Nucleus accumbens (tissue), 56 donors: ENCODE measurements at places on chromosomes 3 and 15.

GRCh38 chr3:133573054-133573628 is 345 bp upstream of the CDV3 start:
- no peak for DNase-seq

DNA sequence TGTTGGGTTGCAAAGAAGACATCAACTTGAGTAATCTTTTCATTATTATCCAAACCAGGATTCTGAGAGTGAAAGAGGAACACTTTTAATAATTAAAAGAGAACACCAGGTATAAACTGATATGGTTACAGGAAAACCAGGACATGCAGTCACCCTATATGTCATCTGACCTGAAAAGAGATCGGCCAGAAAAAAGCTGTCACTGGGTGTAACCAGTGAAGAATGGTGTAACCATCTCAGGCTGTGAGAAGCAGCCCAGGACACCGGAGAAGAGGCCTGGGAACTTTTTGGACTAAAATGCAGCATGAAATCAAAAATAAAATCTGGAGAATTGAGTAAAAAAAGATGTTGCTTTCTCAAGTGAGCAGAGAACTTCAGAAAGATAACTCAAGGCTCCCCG is 10.1 kb upstream of the CCDC80 start:
- DNase-seq: no peak

DNA sequence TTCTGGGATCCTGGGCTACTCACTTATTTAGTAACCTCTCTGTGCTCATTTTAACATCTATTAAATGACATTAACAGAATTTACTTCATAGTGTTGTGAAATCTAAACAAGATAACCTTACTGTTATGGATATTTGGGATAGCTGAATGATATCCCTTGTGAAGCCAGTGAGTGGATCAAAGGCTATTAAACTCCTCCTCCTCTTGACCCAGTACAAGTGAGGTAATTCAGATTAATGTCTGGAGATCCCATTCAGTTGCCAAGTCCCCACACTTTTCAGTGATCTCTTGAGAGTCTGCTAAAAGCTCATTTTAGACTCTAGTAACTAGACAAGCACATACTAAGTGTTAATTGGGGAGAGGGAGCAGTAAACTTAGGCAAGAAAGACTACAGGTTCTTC is 2.5 kb upstream of the ANKRD28 start:
- no peak for DNase-seq

- no peak for DNase-seq
These were observed 104.3 kb downstream of the CD47 start for GRCh38 chr3:107986505-107986904.

DNA sequence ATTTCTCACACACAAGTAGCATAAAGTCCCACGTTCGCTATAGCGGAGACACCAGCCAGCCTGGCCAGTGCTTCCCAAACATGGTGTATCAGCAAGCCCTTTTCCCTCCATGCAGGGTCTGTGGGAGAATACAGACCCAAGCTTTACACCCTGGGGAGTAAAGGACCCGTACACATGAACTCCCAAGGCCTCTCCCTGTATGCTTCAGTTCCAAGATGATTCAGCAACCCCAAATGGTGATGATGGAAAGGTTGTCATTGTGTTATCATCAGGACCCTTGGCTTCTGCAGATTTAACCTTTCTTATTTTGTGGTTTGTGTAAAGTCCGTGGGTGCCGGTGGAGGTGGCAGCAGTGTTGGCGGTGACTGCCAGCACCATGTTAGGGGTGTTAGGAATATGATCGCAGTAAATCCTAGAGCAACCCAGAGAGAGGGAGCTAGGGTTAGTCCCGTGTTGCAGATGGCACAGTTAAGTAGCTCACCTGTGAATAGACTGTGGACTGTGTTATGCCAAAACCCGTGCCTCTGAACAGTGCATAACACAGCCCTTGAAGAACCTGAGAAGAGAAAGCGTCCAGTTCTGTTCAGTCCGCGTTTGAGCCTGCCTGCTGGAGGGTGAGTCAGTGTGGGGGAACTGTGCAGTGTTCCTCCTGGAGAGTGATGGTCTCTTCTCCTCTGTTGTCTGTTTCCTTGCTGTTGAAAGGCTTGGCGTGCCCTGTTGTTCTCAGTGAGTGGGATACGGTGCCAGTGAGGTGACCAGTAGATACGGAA is 174.3 kb downstream of the APBA2 start:
- no peak for DNase-seq

- DNase-seq: no peak
These were observed 495.9 kb upstream of the GOLIM4 start for GRCh38 chr3:168591587-168591986.

DNA sequence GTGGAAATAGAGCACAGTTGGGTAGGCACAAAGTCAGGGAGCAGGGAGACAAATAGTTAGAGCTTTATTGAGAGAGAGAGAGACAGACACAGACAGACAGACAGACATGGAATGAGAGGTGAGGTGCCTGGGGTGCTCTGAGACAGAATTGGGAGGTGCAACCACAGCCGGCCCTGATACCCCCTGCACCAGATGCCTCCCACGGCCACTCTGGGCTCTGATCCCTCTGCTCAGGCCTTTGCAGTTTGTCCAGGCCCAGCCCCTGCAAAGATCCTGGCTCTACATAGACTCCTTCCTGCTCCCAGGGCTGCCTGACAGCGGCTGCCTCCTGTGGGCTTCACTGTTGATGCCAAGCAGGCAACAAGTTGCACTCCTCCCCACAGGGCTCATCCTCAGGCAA is 283.8 kb downstream of the GABRG3 start:
- DNase-seq: no peak

DNA sequence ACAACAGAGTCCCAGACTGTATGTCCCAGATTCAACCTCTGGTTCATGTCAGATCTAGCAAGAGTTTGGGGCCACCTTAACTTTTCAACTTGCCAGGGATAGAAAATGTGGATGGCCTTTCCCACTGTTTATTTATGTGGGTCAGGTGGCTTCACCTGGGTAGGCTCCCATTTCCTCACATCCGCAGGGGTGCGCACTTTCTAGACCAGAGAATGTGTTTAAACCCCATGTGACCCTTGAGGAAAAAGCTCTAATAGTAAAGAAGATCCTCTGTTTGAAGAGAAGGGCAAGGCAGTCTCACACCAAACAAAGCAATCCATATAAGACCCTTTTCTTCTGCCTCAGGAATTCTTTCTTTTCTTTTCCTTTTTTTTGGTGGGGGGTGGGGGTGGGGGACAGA is 167.2 kb upstream of the TSC22D2 start:
- DNase-seq: no peak

DNA sequence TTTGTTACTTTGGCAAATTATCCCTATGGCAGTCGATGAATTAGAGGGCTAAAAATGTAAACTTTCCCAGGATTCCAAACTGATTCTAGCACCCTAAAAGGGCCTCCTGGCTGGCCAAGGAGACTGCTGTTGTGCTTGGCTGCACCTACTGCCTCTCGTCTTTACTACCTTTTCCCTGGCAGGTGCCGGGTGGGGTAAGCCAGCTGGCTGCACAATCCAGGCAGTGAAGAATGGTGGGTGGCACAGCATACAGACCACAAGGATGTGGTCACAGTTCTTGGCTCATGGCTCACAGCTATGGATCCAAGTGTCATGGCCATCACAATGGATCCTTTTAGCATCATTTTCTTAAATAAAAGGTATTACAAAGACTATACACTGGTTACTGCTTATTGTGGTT is 20.7 kb upstream of the SLC25A26 start:
- DNase-seq: no peak

DNA sequence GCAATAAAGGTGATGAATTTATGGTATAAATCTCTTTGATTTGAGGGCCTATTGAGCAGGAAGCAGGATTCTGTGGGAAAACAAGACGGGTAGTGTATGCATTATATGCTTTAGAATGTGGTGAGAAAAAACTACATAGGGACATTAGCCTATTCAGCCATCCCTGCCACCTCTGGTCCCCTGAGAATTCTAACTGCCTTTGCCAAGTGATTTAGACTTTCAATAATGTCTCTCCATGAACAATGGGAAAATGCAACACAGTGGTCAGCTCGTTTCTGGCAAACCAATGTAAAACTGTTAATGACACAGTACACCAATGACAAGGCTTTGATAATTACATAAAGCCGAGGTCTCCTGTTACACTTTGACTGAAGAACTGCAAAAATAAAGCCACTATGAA is 314.7 kb upstream of the CNTN4 start:
- DNase-seq: no peak

DNA sequence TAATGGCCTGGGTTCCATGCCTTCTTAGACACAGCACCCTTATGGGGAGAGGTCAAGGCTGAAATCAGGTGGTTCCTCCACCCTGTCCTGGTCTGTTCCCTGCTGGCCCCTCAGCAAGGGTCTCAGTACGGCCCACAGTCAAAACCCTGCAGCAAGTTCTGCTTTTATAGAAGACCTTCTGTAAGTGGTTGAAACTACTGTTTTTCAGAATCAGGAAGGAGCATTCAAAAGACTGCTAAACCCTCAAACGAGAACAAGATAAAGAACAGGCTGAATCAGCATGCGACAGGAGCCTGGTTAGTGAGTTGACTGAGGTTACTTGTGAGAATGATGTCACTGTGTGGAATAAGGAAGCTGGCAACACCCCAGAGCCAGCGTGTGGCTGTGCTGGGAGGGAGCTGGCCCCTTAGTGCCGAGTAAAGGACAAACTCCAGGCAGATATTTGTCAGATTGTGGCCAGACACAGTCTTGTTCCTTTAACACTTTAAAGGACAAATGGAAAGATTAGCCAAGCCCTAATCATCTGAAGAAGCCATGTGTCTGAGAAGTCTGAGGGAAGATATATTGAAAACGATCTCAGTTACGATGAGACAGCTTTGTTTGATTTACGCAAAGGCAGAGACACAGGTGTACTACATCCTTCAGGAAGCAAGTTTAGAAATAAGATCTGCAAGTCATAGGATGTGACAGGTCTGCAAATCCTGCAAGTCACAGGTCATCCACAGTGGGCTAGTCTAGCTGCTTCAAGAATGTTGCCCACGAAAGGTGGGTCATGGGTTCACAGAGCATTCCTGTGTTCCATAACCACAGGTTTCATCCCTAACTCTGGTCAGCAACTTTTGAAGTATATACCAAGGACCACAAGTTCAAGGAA is 54.0 kb downstream of the B3GNT5 start:
- DNase-seq: no peak

DNA sequence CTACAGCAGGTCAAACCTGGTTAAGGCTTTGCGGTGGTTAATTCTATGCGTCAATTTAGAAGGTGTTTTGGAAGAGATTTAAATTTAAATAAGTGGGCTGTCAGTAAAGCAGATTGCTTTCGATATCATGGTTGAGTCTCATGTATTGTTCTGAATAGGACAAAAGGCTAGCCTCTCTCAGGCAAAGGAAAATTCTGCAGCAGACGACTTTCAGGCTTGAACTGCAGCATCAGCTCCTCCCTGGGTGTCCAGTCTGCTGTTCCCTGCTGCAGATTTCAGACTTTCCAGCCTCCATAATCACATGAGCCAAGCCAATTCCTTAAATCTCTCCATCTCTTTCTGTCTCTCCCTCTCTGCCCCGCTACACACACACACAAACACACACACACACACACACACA is 143.2 kb downstream of the TUSC7 start:
- no peak for DNase-seq

- no peak for DNase-seq
These were observed 84.1 kb downstream of the TP63 start for GRCh38 chr3:189714991-189715961.

DNA sequence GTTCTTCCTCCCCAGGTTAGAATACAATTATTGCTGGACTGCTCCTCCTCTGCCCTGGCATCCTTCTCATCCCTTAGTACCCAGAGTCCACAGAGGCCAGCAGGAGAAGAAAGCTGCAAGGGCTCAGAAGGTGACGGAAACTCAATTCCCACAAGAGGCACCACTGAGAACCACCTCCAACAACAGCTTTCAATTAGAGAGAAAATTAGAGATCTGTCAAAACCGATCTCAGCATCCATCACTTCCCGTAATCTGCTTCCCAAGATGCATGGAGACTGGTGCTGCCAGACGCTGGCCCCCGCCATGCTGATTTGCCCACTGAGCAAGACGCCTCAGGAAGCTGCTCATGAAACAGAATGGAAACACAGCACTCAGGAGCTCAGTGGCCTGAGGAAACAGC is 135.0 kb upstream of the PRICKLE2 start:
- DNase-seq: no peak

DNA sequence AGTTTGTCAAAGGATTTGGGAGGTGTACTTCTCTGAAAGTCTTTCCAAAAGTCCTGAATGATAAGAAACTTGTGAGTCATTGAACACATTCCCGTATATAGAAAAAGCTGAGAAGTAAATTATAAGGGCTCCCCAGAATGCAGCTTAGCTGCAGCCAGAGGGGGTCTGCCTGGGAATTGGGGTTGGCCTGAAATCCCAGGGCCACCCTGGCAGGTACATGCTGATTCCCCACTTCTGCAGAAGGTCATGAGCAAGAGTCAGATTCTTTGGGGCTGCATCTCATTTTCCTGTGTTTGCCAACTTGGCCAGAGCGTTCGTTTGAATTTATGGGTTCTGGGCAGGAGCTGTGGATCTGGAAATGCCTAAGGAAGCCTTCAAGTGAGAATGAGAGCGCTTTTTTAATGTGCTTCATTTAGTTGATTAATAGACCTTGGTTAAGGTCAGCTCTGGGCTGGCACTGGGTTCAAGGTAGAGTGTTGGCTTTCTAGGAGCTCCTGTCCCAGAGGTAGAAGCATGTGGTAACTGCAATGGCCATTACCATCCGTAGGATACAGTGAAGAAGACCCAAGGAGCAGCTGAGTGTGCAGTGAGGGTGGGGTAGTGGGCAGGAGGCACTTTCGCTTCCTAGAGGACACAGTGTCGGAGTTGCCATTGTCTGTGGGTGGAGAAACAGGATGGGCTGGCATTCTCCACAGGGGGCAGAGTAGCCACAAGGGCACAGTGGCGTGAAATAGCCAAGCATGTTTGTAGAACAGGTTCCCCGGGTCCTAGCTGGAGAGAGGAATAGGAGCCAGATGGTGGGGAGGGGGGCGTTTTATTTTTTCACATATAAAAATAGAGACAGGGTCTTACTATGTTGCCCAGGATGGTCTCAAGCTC is 3.2 kb downstream of the SLC6A6 start:
- no peak for DNase-seq

DNA sequence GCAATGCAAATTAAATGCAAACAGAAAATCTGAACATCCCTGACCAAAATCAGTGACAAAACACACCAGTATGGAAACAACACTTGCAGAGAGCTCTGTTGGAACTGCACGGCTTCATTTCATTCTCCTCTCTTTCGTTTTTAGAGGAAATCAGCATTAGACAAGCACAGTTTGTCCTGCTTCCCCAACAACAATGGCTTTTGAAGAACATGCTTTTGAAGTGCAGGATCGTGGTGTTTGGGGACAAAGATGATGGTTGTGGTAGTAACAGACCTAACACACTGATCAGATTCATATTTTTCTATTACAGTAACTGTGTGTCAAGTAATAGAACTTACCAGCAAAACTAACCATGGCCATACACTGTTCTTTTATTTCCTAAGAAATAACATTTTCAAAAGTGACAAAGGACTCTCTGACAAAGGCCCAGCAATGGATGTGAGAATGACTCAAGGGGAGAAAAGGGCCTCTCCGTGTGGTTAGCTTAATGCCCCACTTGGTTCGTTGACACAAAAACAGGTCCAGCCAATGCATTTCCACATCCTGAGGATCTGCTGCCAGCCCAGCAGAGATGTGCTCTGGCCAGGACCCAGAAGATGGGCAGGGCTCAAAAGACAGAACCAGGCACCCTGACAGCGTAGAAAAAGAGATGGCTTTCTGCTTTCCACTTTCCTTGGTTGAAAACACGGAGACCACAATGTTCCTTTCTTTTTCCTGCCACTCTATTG is 84.1 kb downstream of the CCNL1 start:
- DNase-seq: no peak
